ENCODE measurements at places on chromosomes 12 and 14.

DNA sequence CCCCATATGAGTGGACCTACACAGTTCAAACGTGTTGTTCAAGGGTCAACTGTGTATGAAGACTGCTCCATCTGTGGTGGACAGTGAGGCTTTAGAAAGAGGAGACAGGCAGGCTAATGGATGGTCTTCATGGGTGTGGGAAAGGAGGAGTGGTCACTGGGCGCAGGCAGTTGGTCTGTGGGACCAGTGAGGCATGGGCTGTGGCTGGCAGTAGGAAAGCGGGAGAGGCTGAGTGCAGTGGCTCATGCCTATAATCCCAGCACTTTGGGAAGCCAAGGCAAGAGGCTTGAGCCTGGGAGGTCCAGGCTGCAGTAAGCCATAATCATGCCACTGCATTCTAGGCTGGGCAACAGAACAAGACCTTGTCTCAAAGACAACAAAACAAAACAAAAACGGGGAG is 2.0 kb upstream of the NR4A1 start:
- no peak for DNase-seq
- peaks cover 4% of the 10 kb centered on the region for H3K36me3 ChIP-seq
- H3K4me1 ChIP-seq = peaks cover 66% of the 10 kb centered on the region
- H3K27ac ChIP-seq = peak overlapping the region; percentile 98
- no peaks in the 10 kb centered on the region for H3K27me3 ChIP-seq
- H3K4me3 ChIP-seq = no peak overlapping the region

GRCh38 chr12:93368766-93369165 is 9.0 kb upstream of the NUDT4 start:
- H3K4me3 ChIP-seq = no peak overlapping the region
- DNase-seq = no peak
- H3K36me3 ChIP-seq = no peaks in the 10 kb centered on the region
- no peaks in the 10 kb centered on the region for H3K27me3 ChIP-seq

GRCh38 chr14:37417833-37418232 is 177.2 kb downstream of the FOXA1 start:
- no peaks in the 10 kb centered on the region for H3K36me3 ChIP-seq
- H3K4me3 ChIP-seq = no peak overlapping the region
- H3K27ac ChIP-seq = no peak overlapping the region

DNA sequence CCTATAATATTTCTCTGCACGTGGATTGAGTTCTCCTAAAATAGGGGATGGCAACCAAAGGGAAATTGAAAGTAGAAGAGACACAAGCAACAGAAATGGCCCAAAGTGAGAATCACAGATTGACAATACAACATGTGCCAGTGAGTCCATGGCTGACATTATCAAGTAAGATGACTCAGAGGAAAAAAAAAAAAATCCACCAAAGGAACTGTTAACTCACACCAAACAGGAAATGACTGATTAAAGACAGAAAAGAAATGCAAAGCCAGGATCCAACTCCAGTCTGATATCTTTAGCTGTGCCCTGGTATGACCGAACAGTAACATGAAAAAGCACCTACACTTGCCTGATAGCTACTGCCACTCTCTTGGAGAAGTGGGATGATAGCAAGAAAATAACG is 485.0 kb downstream of the PRKD1 start:
- H3K27me3 ChIP-seq = no peaks in the 10 kb centered on the region
- no peak overlapping the region for H3K27ac ChIP-seq
- H3K4me3 ChIP-seq = no peak overlapping the region
- DNase-seq = no peak
- no peaks in the 10 kb centered on the region for H3K4me1 ChIP-seq

DNA sequence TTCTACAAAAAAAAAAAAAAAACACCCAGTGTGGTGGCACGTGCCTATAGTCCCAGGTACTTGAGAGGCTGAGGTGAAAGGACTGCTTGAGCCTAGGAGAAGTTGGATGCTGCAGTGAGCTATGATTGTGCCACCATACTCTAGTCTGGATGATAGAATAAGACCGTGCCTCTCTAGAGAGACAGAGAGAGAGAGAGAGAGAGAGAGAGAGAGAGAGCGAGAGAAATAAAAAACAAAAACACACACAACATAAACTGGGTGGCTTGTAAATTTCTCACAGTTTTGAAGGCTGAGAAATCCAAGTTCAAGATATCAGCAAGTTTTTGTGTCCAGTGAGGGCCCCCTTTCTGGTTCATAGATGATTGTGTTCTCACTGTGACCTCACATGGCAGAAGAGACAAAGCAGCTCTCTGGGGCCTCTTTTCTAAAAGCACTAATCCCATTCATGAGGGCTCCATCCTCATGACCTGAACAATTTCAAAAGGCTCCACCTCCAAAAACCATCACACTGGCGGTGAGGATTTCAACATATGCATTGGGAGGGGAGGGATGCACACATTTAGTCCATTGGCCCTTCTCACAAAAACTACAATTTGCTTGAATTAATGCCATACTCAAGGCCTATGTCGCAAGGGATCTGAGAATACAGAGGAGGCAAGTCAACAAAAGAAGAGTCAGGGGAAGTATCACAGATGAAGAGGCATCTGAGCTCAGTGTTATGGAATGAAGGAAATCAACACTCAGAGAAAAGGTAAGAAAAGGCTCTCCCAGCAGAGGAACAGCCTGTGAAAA is 94.9 kb downstream of the PPM1H start:
- H3K27me3 ChIP-seq = no peaks in the 10 kb centered on the region
- no peak overlapping the region for H3K27ac ChIP-seq
- no peaks in the 10 kb centered on the region for H3K36me3 ChIP-seq
- peaks cover 3% of the 10 kb centered on the region for H3K4me1 ChIP-seq
- DNase-seq = no peak
- no peak overlapping the region for H3K4me3 ChIP-seq

DNA sequence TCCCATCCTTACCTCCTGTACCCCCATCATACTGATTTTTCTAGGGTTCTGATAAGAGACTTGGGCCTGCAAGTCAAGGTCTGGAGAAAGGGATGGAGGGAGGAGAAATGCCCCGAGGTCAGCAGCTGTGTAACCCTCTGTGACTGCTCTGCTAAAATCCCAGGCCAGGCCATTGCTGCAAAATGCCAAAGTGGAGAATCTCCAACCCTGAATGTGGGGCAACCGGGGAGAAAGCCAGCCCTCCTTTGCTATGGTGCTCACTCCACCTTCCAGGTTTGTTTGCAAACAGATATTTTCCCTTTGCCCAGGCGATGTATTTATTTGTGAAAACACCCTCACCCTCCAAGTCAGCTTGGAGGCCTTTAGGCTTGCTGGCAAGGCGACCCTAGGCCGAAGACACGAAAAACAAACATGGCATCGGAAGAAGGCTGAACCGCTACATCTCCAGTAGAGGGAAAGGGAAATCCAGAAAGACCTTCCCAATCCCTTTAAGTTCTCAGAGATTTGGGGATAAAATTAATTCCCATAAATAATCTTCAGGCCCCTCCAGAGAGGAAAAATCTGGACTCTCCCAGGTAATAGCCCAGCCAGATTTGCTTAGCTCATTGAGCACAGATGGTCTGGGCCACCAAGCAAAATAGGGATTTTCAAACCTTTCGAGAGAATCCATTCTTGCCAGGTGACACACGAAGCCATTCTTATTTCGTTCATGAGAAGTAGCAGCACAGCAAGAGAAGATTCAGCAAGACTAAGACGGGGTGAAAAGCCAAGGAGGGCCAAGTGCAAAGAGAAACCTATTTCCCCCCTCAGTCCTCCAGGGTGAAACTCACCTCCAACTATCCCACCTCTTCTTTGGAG is 1.3 kb upstream of the TBX5 start:
- H3K36me3 ChIP-seq = no peaks in the 10 kb centered on the region
- H3K4me3 ChIP-seq = peak overlapping the region; percentile 63
- DNase-seq = no peak
- peaks cover 35% of the 10 kb centered on the region for H3K4me1 ChIP-seq
- H3K27me3 ChIP-seq = no peaks in the 10 kb centered on the region
- peak overlapping the region; percentile 90 for H3K27ac ChIP-seq

- no peak for DNase-seq
- no peak overlapping the region for H3K4me3 ChIP-seq
- H3K36me3 ChIP-seq = no peaks in the 10 kb centered on the region
- H3K27ac ChIP-seq = no peak overlapping the region
These were observed 25.6 kb downstream of the MGAT4C start for GRCh38 chr12:86230516-86231146.

DNA sequence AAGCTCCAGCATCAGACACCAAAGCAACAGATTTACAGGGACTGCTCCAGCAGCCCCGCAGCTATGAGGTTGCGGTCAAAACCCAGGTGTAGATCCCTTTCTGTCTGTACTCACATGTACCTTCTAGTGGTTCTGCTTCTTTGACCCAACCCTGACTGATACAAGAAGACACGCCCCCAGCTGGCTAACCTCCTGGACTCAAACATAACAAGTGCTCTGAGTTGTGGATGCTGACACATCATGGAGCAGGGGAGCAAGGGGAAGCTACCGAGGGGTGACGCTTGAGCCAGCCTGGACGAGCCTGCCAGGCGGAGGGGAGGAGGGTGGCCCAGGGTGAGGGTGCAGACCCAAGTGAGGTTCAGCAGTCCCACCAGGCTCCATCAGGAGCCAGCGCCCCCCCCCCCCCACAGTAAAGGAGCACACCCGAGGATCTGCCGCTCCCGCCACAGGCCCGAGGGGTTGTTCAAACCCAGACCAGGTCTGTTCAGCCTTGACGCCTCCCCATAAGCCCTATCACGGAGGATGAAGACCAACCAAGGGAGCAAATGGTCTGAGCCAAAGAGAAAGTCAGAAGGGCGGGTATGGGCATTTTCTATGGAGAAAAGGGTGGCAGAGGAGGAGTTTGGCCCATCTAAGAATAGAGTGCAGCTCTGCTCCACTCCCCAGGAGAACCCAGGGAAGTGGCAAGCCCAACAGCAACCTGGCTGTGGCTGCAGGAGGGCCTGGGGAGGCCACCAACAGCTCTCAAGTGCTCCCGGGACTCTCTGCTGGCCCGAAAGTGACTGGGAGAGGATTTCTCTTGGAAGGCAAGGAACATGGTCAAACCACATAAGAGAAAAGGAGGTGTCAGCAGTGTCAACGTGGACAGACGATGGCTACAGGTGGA is 229.4 kb downstream of the BCL11B start:
- no peaks in the 10 kb centered on the region for H3K27me3 ChIP-seq
- H3K4me1 ChIP-seq = no peaks in the 10 kb centered on the region
- H3K36me3 ChIP-seq = no peaks in the 10 kb centered on the region
- no peak for DNase-seq
- no peak overlapping the region for H3K4me3 ChIP-seq

GRCh38 chr12:7130701-7131501 is 730 bp downstream of the CLSTN3 start:
- H3K27ac ChIP-seq = peak overlapping the region; percentile 78
- DNase-seq = no peak
- H3K27me3 ChIP-seq = no peaks in the 10 kb centered on the region
- peaks cover 28% of the 10 kb centered on the region for H3K36me3 ChIP-seq
- peaks cover 32% of the 10 kb centered on the region for H3K4me1 ChIP-seq
- peak overlapping the region; percentile 73 for H3K4me3 ChIP-seq

DNA sequence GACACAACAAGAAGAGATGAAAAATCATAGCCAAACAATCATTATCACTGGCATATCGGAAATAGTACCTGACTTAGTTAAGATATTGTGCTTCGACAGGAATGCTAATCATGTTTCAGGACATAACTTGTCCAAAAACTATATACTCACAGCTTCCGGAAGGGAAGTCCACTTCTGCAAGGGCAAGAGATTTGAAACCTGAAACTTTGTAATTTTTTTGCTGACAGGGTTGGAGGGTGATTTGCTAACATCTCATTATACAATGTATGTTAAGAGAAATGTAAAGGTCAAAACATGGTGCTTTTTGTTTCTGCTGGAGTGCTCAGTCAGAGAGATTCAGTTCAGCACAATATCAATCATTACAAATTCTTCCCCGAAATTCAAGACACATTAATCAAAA is 200.3 kb downstream of the CNTN1 start:
- no peak overlapping the region for H3K27ac ChIP-seq
- H3K27me3 ChIP-seq = no peaks in the 10 kb centered on the region
- H3K4me3 ChIP-seq = no peak overlapping the region
- no peak for DNase-seq
- no peaks in the 10 kb centered on the region for H3K4me1 ChIP-seq

All from esophagus muscularis mucosa (tissue), 4 donors.